ENCODE measurements at places on chromosomes 4 and X. TPM values are rescaled to one million over a fixed set of nuclear protein-coding genes. Genes with fewer than 3 reads are reported as not detected.

The RHOXF1 gene
- total RNA-seq = not detected

The IL1RAPL2 gene
- 0.32 TPM for total RNA-seq

The PLXNA3 gene
- total RNA-seq = 16.8 TPM

The ADH4 gene
- total RNA-seq = not detected

The PLAC1 gene
- total RNA-seq = 0.43 TPM

The DCAF16 gene
- total RNA-seq = 21.2 TPM

The HTN1 gene
- under 0.01 TPM for total RNA-seq

The GAGE2A gene
- total RNA-seq = not detected

The COX7B2 gene
- total RNA-seq = not detected

The MAPK10 gene
- 12.1 TPM for total RNA-seq

The PNMA6A gene
- total RNA-seq = 0.43 TPM

Data from fibroblast of villous mesenchyme (primary cell).